ENCODE measurements at places on chromosomes 13 and 19. TPM values are rescaled to one million over a fixed set of nuclear protein-coding genes. Genes with fewer than 3 reads are reported as not detected.

DNA sequence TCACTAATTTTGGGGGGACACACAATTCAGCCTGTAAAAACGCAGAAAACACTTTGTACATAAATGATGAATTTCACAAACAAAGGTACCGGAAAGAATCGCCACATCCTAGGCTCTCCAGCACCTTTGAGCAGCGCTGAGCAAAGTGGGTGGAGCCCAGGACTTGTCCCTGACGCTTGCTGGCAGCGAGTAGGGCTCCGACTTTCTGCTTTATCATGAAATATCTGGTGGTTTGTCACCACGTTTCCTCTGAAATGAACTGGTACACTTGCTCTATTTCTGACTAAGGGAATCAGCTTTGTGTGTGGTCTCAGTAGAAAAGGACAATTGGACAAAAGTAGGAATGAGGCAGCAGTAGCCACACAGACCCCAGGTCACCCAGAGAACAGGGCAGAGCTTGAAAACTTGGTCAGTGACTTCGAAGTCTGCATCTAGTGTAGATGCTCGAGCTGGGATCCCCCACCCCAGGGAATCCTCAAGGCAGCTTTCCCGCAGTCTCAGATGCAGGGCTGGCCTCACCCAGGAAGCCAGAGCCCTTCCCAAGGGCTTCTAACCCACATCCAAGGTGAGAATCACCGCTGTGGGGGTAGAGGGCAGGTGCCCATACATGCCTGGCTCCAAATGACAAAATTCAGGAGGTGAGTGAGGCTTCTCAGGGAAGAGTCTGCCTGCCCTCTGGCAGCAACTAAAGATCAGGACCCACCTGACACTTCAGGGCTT, 85.3 kb upstream of the SOX1 start:
- no peak for DNase-seq

DNA sequence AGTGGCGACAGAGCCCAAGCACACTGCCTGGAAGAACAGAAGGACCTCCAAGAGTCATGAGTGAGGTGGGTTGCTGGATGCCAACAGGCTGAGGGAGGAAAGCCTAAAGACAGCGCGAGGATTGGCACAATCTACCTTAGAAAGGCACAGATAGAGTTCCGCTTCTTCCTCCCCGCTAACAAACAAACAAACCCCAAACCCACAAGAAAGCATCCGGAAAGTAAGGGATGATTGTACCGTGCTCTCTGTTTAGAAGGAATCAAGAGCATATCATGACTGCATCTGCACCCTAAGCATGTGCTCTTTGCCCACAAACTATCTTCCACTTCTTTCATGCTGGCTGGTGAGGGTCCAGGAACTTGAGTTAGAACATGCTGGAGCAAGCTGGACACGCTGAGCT, 233.0 kb upstream of the KLF12 start:
- DNase-seq: no peak

- no peak for DNase-seq
Measured at GRCh38 chr13:49532593-49532992, 36.8 kb downstream of the PHF11 start.

DNA sequence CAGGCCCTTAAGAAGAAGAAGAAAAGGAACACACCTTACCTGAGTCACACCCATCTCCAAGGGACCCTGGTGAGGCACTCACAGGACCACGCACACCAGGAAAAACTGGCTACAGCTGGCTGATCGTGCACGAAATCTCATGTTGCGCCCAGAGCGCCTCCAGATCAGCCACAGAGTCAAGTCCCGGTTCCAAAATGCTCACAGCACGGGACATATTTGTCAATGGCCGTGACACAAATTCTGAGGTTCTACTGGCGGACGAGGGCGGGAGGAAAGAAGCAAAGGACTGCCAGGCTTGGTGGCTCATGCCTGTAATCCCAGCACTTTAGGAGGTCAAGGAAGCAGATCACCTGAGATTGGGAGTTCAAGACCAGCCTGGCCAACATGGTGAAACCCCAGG, 21.5 kb downstream of the SH3GL1 start:
- no peak for DNase-seq

GRCh38 chr13:32041429-32041828, 9.9 kb downstream of the FRY start:
- no peak for DNase-seq

DNASE2 gene
- 31.5 TPM for total RNA-seq

DNA sequence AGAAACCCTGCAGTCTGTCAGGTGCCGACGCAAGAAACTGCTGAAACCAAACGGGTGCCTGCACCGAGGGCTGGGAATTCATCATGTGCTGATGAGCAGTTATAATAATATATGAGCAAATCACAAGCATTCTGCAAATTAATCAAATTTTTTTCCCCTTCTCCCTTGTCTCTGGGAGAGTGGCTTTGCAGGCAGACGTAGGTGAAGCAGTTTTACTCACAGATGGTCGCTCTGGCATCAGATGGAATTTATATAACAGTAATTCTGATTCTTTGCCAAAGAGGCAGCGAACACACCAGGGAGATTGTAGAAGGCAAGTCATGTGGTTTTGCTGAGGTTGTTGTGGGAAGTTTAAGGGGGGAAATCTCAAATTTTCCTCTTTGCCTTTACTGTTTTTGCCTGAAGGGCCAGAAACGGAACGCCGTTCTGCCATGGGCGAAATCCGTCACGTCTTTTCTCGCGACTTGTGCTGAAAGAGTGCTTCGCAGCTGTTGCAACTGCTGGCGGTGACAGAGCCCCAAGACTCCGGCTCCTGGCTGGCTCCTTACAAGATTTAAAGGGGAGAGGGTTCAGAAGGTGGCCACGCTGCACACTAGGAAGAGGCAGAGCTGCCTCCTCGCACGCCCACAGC, 320.1 kb downstream of the ZNF536 start:
- no peak for DNase-seq

DCT gene
- 0.48 TPM for total RNA-seq

STXBP2 gene
- 8.9 TPM for total RNA-seq

Measured in ovary (tissue), 10 donors.